Upper lobe of left lung (tissue), 6 donors: ENCODE measurements at places on chromosomes 4 and X. TPM values are rescaled to one million over a fixed set of nuclear protein-coding genes. Genes with fewer than 3 reads are reported as not detected.

The PABPC4L gene
- total RNA-seq: 0.46 TPM

- H3K4me1 ChIP-seq: no peaks in the 10 kb centered on the region
- H3K36me3 ChIP-seq: no peaks in the 10 kb centered on the region
These were observed 20.3 kb downstream of the QRFPR start for GRCh38 chr4:121360495-121360894.

The SLIT2 gene
- 59.3 TPM for total RNA-seq

DNA sequence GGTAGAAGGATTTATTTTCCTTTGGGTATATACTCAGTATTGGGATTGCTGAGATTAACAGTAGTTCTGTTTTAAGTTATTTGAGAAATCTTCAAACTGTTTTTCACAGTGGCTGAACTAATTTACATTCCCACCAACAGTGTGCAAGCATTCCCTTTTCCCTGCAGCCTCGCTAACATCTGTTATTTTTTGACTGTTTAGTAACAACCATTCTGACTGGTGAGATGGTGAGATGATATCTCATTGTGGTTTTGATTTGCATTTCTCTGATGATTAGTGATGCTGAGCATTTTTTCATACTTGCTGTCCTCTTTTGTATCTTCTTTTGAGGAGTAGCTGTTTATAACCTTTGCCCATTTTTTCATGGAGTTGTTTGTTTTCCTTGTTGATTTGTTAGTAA is 457.8 kb downstream of the TRAM1L1 start:
- H3K27ac ChIP-seq: no peak overlapping the region
- no peaks in the 10 kb centered on the region for H3K36me3 ChIP-seq
- no peak overlapping the region for H3K4me3 ChIP-seq
- DNase-seq: no peak
- H3K27me3 ChIP-seq: no peaks in the 10 kb centered on the region

DNA sequence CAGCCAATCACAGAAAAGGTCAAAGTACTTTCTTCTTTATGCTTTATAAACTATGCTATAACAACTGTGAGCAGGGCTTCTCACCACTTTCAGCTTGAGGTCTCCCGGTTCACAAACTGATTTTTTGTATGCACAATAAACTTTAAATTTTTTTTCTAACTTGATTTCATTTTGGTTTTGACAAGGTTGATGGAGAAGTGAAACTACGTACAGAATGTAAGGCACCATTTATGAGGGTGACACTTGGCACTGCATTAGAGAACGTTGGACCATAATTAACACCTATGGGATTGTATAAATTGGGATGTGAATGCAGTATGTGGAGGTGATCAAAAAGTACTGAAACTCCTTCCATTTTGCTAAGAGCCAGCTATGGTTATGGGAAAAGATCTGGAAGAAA is 857.9 kb upstream of the HTR2C start:
- no peak overlapping the region for H3K4me3 ChIP-seq
- H3K36me3 ChIP-seq: no peaks in the 10 kb centered on the region
- no peaks in the 10 kb centered on the region for H3K4me1 ChIP-seq
- H3K27me3 ChIP-seq: no peaks in the 10 kb centered on the region

- no peak overlapping the region for H3K4me3 ChIP-seq
- no peaks in the 10 kb centered on the region for H3K36me3 ChIP-seq
- H3K27me3 ChIP-seq: no peaks in the 10 kb centered on the region
- DNase-seq: no peak
These were observed 48.8 kb downstream of the IGFBP7 start for GRCh38 chr4:57061395-57061794.

The CNKSR2 gene
- 6.4 TPM for total RNA-seq

- H3K36me3 ChIP-seq: peaks cover 2% of the 10 kb centered on the region
- DNase-seq: no peak
- H3K4me1 ChIP-seq: peaks cover 17% of the 10 kb centered on the region
These were observed 53.8 kb upstream of the TBC1D14 start for GRCh38 chr4:6855692-6856297.

DNA sequence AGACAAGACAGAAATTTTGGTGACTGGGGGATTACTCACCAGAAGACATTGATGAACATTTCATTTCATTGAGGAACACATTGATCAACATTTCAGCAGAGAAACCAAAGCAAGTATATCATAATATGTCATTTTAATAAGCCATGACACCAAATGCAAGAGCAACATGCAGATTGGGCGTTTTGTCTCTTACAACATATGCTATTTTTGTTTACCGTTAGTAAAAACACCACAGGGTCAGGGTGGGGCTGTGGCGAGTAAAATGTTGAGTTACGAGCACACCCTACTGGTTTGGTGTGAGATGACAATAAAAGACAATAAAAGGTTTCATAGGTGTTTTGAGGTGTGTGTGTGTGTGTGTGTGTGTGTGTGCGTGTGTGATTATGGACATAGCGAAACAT is 294.5 kb downstream of the PDGFC start:
- H3K4me3 ChIP-seq: no peak overlapping the region
- no peaks in the 10 kb centered on the region for H3K27me3 ChIP-seq
- H3K36me3 ChIP-seq: no peaks in the 10 kb centered on the region
- H3K4me1 ChIP-seq: no peaks in the 10 kb centered on the region
- no peak overlapping the region for H3K27ac ChIP-seq

DNA sequence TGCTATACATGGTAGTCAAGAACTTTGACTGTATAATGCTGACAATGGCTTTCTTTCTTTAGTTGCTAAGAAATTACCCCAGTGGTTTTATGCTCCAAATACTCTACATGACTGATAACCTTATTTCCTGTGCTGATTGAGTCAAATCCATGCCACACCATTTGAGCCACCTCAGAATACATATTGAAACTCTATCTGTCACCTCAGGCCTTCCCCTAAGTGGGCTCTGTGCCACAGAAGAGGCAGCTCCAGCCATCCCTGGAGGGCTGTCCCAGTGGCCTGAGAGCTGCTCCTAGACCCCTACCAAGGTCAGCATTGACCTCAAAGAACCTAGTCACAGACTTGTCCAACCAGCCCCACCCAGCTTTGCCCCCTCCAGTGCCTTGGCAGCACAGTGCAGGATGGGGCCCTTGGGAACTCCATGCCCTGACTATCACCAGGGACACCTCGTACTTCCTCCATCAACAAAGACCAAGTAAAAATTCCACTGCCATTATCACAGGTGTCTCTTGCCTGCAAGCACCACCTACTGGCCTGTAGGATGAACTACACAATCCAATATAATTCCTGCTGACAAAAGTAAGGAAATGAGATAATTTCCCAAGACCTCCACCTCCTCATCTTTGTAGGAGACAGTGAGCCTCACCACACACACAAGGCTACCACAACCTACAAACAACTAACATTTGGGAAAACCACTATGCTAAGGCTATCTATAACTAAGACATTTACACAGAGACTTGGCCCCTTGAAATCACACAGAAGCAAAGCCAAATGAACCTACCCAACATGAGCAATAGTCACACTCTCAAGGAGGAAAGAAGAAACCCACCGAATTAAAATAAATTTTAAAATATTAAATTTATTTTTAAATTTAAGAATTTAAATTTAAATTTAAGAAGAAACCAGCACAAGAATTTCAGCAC is 239.9 kb downstream of the NKX6-1 start:
- H3K4me1 ChIP-seq: no peaks in the 10 kb centered on the region
- H3K4me3 ChIP-seq: no peak overlapping the region
- no peaks in the 10 kb centered on the region for H3K36me3 ChIP-seq
- no peak for DNase-seq
- no peak overlapping the region for H3K27ac ChIP-seq

DNA sequence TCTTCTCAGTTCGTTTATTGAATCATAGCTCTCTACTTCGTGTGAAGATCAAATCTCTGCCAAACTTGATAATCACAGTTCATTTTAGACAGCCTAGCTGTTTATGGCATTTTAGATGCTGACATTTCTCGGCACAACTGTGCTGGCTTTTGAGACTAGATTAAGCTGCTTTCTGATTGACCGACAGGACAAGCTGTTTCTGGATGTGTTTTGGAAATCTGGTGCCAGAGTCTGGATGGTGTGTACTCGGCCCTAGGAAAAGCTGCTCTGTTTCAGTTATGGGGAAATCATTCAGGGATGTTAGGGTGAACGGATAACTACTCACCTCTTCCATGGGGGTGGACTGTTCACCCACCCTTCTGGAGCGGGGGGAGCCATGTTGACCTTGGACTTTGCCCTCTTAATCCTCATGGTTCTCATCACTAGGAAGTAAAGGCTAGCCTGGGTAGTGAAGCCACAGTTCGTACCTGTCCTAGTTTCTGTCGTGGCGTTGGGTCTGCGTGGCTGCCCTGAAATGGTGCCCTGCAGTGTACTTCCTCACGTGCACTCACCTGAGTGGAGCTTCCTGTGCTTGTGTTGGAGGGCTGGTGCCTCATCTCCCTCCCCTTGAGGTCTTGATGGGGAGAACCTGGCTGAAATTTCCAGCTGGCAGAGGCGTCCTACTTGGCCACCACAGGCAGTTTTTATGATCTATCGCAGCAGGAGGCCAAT is 13.7 kb upstream of the WDR1 start:
- H3K36me3 ChIP-seq: no peaks in the 10 kb centered on the region
- no peak for DNase-seq
- H3K27me3 ChIP-seq: no peaks in the 10 kb centered on the region
- no peaks in the 10 kb centered on the region for H3K4me1 ChIP-seq
- no peak overlapping the region for H3K4me3 ChIP-seq
- H3K27ac ChIP-seq: no peak overlapping the region

- H3K27ac ChIP-seq: no peak overlapping the region
- H3K27me3 ChIP-seq: no peaks in the 10 kb centered on the region
- no peaks in the 10 kb centered on the region for H3K4me1 ChIP-seq
- no peaks in the 10 kb centered on the region for H3K36me3 ChIP-seq
- DNase-seq: no peak
These were observed 20.1 kb downstream of the ETNPPL start for GRCh38 chr4:108742451-108743420.

- H3K27ac ChIP-seq: no peak overlapping the region
- H3K4me3 ChIP-seq: no peak overlapping the region
- no peaks in the 10 kb centered on the region for H3K27me3 ChIP-seq
- H3K4me1 ChIP-seq: peaks cover 4% of the 10 kb centered on the region
These were observed 69.9 kb downstream of the LARP7 start for GRCh38 chr4:112706840-112707207.

DNA sequence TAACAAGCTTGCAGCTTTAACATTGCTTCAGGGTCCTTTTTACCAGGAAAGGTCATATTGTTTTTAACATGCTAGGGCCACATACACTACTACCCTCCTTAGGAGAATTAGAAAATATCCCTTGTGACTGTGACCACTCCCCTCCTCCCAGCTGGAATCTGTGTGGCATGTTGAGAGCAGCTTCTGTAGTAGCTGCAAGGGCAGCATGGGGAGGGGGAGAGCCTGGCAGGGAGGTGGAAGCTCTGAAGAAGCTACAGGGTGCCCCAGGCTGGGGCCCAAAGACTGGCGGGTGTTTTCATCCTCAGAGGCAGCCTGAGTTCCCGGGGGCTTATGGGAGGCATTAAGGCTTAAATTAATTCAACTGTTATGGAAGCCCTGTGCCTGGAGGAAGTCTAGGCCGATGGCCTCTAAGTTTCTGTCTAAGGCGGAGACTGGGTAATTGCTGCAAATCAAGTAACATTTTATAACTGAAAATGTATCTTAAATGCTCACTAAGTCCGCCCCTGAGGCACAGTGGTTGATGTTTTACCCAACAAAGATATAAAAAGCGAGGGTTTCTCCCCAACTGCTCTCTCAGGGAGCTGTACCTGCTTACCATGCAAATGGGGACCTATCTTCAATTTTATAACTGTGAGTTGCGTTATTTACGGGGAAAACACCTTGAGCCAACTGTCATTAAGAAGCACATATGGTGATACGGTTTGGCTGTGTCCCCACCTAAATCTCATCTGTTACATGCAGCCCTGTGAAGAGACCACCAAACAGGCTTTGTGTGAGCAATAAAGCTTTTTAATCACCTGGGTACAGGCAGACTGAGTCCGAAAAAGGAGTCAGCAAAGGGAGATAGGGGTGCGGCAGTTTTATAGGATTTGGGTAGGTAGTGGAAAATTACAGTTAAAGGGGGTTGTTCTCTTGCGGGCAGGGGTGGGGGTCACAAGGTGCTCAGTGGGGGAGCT is 37.4 kb upstream of the STS start:
- no peak for DNase-seq
- no peaks in the 10 kb centered on the region for H3K36me3 ChIP-seq
- H3K27ac ChIP-seq: peak overlapping the region; percentile 66

- no peaks in the 10 kb centered on the region for H3K27me3 ChIP-seq
- no peaks in the 10 kb centered on the region for H3K36me3 ChIP-seq
- no peak overlapping the region for H3K4me3 ChIP-seq
- no peaks in the 10 kb centered on the region for H3K4me1 ChIP-seq
These were observed 60.6 kb downstream of the GABRA2 start for GRCh38 chr4:46329118-46329976.

The GLUD2 gene
- total RNA-seq: 2.1 TPM

- no peaks in the 10 kb centered on the region for H3K4me1 ChIP-seq
- no peaks in the 10 kb centered on the region for H3K36me3 ChIP-seq
- H3K27me3 ChIP-seq: no peaks in the 10 kb centered on the region
- no peak overlapping the region for H3K4me3 ChIP-seq
These were observed 177.0 kb upstream of the RASGEF1B start for GRCh38 chr4:81648576-81649275.

GRCh38 chr4:86334020-86334750 is 25.7 kb downstream of the MAPK10 start:
- no peaks in the 10 kb centered on the region for H3K27me3 ChIP-seq
- H3K27ac ChIP-seq: no peak overlapping the region
- no peaks in the 10 kb centered on the region for H3K4me1 ChIP-seq
- no peak for DNase-seq

The FGFR3 gene
- total RNA-seq: 21.4 TPM

GRCh38 chr4:182969651-182970279 is 52.6 kb upstream of the DCTD start:
- no peak overlapping the region for H3K4me3 ChIP-seq
- no peaks in the 10 kb centered on the region for H3K27me3 ChIP-seq
- peaks cover 8% of the 10 kb centered on the region for H3K4me1 ChIP-seq
- H3K36me3 ChIP-seq: no peaks in the 10 kb centered on the region

DNA sequence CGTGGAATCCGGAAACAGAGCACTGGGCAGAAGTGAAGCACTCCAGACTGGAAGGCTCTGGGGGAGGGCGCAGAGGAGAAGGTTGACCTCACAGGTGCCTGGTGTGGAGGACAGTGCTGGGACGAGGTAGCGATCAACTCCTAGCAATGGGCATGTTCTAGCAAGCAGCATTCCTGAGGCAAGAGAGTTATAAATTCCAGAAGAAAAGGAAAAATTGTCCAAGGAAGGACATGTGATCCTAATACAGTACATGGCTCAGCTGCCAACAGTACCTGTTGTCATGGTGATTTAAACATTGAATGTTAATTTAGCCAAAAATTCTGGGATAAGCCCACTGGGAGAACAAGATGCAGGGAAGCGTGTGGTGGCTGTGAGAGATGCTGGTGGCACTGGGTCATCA is 8.2 kb downstream of the ARHGAP4 start:
- peaks cover 8% of the 10 kb centered on the region for H3K27me3 ChIP-seq
- peaks cover 22% of the 10 kb centered on the region for H3K4me1 ChIP-seq
- DNase-seq: no peak
- no peak overlapping the region for H3K27ac ChIP-seq

The TBC1D14 gene
- total RNA-seq: 58.2 TPM

- H3K27me3 ChIP-seq: no peaks in the 10 kb centered on the region
- H3K4me3 ChIP-seq: no peak overlapping the region
- no peaks in the 10 kb centered on the region for H3K36me3 ChIP-seq
- no peaks in the 10 kb centered on the region for H3K4me1 ChIP-seq
- DNase-seq: no peak
- no peak overlapping the region for H3K27ac ChIP-seq
These were observed 35.7 kb upstream of the CXXC4 start for GRCh38 chr4:104530426-104530825.

- no peaks in the 10 kb centered on the region for H3K36me3 ChIP-seq
- H3K4me3 ChIP-seq: no peak overlapping the region
- no peaks in the 10 kb centered on the region for H3K27me3 ChIP-seq
- DNase-seq: no peak
- no peaks in the 10 kb centered on the region for H3K4me1 ChIP-seq
These were observed 10.2 kb downstream of the BEND2 start for GRCh38 chrX:18210470-18210869.

- no peaks in the 10 kb centered on the region for H3K27me3 ChIP-seq
- no peak for DNase-seq
- H3K4me1 ChIP-seq: no peaks in the 10 kb centered on the region
- no peak overlapping the region for H3K4me3 ChIP-seq
These were observed 9.8 kb upstream of the RTL5 start for GRCh38 chrX:72141372-72142004.
